ENCODE measurements at places on chromosomes 3 and 15.

GRCh38 chr15:69762373-69763148 lies 309.9 kb downstream of the RPLP1 start:
- no peak for DNase-seq

DNA sequence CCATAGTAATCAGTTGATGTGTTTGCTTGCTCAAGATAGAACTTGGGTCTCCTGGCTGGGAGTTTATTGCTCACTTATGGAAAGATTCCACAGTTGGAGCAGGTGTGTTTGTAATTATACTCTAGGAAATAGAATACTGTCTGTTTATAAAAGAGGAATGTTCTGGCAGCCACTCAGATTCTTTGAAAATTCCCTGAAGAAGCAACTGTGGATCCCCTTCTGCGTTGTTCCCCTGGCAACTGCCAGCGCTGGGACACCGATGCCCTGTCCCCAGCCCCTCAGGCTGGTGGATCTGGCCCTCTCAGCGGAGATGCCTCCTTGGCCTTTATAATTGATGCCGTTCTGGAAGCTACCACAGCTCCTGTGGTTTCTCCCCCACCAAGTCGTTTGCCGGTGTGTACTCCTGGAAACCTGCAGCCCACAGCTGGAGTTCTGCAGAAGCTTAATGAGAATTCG lies 225.9 kb downstream of the ITPR1 start:
- no peak for DNase-seq

GRCh38 chr15:101151288-101151687 lies 100.6 kb downstream of the CHSY1 start:
- no peak for DNase-seq

DNA sequence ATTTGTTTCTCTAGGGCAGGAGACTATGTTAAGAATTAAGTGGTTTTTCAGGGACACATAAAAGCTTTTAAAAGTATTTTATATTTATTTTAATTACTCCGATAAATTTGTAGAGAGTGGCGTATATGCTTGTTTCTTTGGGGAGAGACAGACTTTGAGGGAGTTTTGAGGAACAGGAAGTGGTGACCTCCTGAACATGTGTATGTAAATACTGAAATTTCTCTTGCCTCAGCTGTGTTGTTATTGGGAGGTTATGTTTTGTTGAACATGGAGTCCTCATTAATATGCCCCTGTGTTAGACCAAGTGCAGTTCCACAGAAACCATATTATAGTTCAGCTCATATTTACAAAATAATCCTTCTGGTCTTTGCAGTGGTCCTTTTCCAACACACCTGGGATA lies 41.8 kb upstream of the UTS2B start:
- no peak for DNase-seq

- DNase-seq: no peak
Observed at GRCh38 chr3:78178740-78179363, 1139.0 kb downstream of the ROBO2 start.

GRCh38 chr3:105938101-105938500 lies 69.3 kb upstream of the CBLB start:
- DNase-seq: no peak

DNA sequence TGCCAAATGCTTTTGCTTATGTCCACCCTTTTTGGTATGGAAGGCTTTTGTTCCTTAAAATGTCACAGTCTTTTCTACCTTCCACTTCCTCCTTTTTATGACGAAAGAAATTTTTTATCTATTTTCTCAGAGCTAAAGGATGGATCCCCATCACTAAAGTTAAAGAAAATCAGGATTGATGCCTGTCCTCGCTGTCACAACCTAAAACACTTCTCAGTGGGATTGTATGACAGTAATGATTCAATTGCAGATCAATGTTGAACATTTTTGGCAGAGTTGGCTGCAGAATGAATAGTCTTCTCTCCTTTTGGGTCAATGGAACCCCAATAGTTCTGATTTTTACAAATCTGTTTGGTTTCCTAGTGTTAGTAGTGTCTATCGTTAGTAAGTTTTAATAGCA lies 549.8 kb upstream of the ROBO2 start:
- DNase-seq: no peak

DNA sequence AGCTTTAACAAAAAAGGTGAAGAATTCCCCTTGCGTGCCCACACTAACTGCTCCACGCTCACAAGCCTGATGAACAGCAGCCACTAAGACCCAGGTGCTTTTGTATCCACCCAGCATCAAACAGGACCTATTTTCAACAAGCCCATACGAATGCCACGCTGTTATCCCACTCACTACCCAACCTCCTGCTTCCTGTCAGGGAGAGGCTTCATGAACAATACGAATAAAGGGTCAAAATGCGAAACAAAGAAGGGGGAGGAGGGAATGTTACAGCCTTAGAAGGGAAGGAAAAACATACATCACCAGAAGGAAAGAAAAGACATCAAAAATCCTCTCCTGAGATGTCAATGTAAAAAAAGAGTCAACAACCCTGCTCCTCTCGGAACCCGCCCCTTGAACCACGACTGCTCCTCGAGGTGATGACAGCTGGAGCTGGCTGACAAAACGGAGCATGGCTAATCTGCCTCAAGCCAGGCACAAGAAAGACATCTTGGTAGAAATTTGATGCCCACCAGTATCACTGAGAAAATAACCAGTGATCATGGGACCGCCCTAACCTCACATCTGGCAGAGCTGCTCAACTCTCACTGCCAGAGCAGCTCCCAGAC lies 9.7 kb downstream of the ERC2 start:
- no peak for DNase-seq

GRCh38 chr3:105353485-105354161 lies 13.1 kb upstream of the ALCAM start:
- no peak for DNase-seq

DNA sequence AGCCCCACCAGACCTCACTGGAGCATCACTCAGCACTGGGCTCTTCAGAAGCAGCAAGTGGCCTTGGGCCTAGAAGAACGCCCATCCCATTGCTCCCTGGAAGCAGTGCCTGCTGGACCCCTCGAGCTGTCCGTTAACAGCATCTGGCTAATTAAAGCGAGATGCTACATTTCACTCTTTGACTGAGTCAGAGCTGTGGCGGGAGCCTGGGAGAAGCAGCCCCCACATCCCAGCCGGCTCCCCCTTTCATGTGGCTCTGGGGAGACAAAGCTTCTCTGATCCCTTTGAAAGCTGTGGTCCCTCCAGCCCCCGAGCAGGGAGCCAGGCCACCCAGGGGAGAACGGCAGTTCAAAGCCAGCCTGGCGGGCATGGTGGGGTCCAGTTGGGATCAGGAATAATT lies 103.7 kb downstream of the MEGF11 start:
- DNase-seq: no peak

GRCh38 chr3:57949785-57950615 lies 58.2 kb upstream of the FLNB start:
- no peak for DNase-seq

- DNase-seq: no peak
Observed at GRCh38 chr15:69665641-69666111, 213.1 kb downstream of the RPLP1 start.

- no peak for DNase-seq
Observed at GRCh38 chr3:28039829-28040228, 201.6 kb upstream of the CMC1 start.

DNA sequence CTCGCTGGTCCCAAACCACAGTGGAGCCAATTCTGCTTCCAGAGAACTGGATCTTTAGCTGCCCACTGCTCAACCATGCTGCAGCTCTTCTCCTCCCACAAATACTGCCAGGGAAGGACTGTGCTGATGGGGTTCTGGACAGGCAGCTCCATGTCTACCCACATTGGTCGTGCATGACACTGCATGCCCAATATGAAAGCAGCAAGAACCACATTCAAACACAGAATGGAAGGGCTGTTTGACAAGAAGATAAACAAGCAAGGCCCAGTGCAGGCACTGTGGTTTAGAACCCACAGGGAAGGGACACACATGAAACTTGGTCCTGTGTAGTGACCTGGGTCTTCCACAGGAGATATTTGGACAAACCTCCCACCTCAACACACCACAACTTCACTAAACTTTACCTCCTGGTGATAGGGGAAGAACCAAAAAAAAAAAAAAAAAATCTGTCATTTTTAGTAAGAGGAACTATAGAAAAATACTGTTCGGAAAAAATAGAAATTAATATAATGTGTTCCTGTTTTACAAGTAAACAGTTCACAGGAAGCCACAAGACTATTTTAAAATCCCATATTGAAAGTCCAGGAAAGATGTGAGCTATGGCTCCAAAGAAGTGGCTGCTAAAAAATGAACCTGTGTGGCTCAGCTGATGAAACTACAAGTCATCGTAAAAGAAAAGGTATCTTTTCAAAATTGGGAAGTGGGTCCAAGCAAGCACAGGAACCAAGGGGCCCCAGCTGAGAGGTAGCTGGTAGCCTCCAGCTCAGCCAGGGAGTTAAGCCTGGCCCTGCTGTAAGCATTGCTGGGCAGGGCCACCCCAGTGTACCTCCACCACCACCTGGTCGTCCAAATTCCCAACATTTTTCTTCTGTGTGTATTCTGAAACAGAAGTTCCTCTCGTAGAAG lies 77.7 kb upstream of the ACAN start:
- no peak for DNase-seq

GRCh38 chr3:100700708-100701107 lies 8.6 kb upstream of the TFG start:
- DNase-seq: no peak

DNA sequence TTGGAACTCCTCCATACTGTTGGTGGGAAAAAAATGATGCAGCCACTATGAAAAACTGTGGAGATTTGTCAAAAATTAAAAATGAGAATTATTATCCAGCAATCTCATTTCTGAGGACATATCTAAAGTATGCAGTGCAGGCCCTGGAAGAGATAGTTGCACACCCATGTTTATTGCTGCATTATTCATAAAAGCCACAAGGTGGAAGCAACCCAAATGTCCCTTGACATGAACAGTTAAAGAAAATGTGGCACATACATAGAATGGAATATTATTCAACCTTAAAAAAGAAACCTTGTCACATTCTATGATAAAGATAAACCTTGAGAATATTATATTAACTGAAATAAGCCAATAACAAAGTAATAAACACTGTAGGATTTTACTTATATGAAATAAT lies 80.9 kb upstream of the ARHGEF26 start:
- DNase-seq: no peak

- peak; percentile 67 for DNase-seq
Observed at GRCh38 chr3:50139308-50139707, 15.8 kb upstream of the SEMA3F start.

DNA sequence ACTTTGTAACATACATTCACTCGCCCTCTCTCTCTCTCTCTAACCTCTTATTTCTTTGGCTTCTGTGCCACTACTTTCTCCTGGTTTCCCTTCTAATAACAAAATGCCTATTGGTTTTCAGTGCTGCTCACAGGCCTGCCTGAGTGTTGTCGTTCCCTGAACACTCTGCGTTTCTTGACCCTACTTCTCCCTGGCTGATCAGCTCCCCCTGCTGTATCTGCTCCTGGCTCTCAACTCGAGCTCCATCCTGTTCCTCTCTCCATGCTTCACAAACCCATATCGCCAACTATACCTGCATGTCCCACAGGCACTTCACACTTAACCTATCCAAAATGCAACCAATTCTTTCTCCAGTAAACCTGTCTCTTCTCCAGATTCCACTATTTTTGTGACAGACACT lies 111.4 kb downstream of the OPA1 start:
- no peak for DNase-seq

GRCh38 chr3:71003511-71003910 lies 580.0 kb downstream of the FOXP1 start:
- no peak for DNase-seq

GRCh38 chr15:94348084-94348483 lies 116.7 kb downstream of the MCTP2 start:
- no peak for DNase-seq

DNA sequence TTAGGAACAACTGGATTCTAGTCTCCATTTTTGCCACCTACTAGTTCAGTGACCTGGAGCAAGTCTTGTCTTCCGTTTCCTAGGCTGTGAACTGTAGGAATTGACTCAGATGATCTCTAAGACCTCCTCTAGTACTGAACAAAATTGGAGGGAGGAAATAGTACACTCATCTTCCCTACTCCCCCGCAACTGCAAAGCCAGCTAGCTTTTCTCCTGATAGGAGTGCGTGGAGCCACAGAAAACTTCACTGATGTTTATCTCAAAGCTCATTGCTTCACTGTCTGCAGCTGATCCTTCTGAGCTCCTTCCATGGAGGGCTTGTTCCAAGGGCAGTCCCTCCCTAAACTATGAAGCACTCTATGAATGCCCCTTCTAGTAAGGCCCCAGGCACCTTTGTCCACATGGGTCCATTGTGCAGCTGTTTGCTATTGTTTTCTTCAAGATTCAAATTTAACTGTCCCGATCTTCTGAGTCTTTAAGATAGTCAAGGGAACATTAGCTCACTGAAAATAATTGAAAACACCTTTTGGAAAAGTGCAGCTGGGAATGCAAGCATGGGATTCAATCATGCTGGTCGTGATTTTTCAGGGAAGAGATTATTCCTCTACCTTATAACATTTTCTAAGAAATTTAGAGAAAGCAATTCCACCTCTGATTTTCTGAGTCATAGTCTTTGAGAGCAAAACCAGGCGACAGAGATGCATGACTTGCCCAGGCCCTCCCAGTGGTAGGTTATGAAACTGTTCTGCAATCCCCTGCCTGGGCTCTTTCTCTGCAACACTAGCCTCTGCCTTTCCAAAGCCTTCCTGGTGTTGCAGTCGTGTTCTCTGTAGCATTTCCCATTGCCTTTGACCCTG lies 24.3 kb downstream of the FILIP1L start:
- no peak for DNase-seq

- DNase-seq: no peak
Observed at GRCh38 chr15:37701230-37701629, 233.2 kb upstream of the TMCO5A start.

GRCh38 chr15:88232771-88233201 lies 23.8 kb downstream of the NTRK3 start:
- no peak for DNase-seq

DNA sequence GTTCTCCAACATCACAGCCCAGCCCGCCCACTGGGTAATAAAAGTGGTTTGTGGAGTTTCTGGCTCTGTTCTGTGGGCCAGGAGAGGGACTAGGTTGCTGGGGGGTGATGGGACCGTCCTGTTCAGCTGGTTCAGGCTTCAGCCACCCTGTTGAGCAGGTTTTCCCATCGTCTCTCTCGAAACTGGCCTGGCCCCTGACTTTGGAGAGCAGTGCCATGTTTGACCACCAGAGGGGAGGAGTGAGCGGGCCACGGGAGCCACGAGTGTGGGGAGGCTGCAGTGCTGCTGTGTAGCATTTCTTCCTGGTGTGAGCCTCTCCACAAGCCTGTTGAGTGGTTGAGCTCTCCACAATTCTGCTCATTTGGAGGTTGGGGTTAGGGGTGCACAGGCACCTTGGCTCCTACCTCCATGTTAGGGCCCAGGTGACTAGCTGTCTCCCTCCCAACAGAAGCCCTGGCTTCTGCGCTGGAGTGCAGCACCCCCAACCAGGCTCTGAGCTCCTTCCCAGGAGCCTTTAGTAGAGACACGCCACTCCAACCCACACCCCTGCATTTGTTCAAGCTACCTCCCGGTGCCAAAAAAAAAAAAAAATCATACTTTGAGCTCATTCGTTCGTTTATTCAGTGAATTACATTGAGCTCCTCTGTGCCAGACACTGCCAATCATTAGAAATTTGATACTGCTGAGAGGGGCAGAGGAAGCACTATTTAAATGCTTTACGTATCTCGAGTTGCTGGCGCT lies 13.9 kb downstream of the SPINT1 start:
- DNase-seq: no peak

GRCh38 chr15:42141795-42142667 lies 14.4 kb downstream of the PLA2G4F start:
- DNase-seq: no peak

Measured in H1 (cell line).